PC-3 (cell line): ENCODE measurements at places on chromosomes 2 and 18. TPM values are rescaled to one million over a fixed set of nuclear protein-coding genes. Genes with fewer than 3 reads are reported as not detected.
A peak's percentile ranks its signal among the peaks of the same experiment; 100 is the strongest.

GRCh38 chr18:37019157-37019827 lies 190.4 kb downstream of the KIAA1328 start:
- peak; percentile 43 for DNase-seq

DNA sequence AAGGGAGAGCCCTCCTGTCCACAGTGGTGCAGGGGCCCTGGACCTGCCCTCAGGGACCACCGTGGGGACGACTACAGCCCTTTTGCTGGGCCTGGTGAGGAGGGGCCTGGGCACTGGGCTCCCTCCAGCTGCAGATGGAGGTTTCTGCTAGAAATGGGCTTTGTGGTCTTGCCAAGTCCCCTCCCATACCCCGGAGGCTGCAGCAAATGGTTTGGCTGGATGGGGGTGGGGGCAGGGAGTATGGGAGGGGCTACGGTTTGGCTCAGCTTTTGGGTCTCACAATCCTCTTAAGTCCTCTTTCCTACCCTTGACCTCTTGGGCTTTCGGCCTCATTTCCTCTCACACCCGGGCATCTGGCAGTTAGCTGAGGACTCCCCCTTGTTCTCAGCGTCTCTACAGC lies 21.7 kb downstream of the TET3 start:
- no peak for DNase-seq

- no peak for DNase-seq
Observed at GRCh38 chr2:69190743-69191404, 177.9 kb downstream of the ANTXR1 start.

CCDC148 gene
- 0.11 and 0.46 TPM in 2 replicates for total RNA-seq

- DNase-seq, result no peak
Observed at GRCh38 chr2:214839464-214839863, 30.0 kb upstream of the BARD1 start.

FZD7 gene
- total RNA-seq, result 4.8 and 5.5 TPM in 2 replicates

- no peak for DNase-seq
Observed at GRCh38 chr18:53134711-53135110, 794.7 kb downstream of the DCC start.

- no peak for DNase-seq
Observed at GRCh38 chr2:191001032-191001431, 12.9 kb downstream of the STAT1 start.

DNA sequence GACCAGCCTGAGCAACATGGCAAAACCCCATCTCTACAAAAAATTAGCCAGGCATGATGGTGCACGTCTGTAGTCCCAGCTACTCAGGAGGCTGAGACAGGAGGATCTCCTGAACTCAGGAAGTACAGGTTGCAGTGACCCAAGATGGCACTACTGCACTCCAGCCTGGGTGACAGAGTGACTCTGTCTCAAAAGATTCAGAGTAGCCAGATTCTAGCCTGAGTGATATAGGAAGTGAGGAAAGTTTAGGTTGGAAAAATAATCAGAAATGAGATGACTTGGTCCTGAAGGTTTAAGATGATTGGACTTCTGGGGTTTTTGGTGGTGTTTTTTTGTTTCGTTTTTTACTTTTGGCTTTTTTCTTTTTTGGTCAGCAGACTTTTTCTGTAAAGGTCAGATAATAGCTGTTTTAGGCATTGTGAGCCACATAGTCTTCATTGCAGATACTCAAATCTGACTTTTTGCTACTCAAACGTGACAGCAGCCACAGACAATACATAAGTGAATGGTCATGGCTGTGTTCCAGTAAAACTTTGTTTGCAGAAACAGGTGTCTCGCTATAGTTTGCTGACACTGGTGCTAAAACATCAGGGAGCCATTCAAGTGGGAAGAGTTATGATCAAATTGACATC lies 104.1 kb upstream of the UBXN4 start:
- DNase-seq, result no peak
